ENCODE measurements at places on chromosomes 5 and 9.
A peak's percentile ranks its signal among the peaks of the same experiment; 100 is the strongest.

DNA sequence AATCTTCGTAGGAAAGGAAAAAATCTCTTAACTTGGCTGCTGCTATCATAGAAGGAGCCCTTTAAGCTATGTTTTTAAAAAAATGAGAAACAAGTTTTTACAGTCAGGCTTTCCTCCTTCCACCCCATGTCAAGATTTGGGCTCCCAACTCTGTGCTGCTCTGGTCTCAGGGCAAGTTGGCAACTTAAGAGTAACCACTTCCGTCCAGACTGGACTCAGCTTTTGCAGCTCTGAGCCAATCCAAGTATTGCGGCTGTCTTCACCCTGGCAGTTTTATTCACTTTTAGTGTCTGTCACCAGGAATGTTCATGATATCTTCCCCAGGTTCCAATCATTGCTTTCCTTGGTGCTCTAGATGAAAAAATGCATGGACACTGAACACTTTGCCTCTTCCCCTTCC lies 115.9 kb upstream of the GAS1 start:
- no peak overlapping the region for H3K27ac ChIP-seq
- H3K4me3 ChIP-seq: no peak overlapping the region
- H3K36me3 ChIP-seq: no peaks in the 10 kb centered on the region
- no peaks in the 10 kb centered on the region for H3K27me3 ChIP-seq
- H3K4me1 ChIP-seq: no peaks in the 10 kb centered on the region
- no peak for DNase-seq

DNA sequence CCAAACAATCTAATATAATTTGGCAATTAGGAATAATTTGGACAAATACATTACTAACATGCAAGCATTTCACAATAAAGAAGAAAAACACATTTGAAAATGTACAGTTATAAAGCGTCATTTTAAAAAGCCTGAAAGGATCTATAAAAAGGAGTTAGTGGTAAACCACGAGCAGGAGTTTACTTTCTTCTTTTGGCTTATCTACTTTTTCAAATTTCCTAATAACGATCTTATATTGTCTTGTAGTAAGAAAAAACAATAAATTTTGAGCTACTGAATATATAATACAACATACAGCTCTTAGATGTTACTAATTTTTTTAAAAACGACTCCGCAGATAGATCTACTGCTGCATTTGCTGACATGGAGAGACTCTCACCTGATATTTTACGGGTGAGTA lies 79.9 kb downstream of the SMIM23 start:
- H3K4me1 ChIP-seq: peaks cover 17% of the 10 kb centered on the region
- no peaks in the 10 kb centered on the region for H3K27me3 ChIP-seq
- H3K4me3 ChIP-seq: peak overlapping the region; percentile 9
- no peak overlapping the region for H3K27ac ChIP-seq
- no peak for DNase-seq

DNA sequence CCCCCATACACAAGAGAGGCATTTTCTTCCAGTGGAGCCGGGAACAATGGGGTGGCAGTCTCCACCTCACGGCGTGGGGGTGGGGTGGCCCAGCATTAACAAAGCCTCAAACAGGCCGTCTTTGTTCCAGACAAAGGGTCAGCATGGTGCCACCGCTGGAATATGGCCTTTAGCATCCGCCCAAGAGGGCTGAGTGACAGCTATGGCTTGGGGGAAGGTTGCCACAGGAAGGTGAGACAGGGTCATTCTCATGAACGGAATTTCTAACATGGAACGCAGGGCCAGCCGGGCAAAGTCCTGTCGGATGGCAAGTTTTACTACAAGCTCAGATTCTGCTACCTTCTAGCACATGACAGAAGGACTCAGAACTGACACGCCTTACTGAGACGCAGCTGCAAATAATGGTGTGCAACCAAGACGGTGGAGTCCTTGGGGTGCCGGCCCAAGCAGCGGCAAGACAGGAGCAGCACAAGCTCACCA lies 64.0 kb downstream of the OTULIN start:
- H3K4me1 ChIP-seq: peaks cover 2% of the 10 kb centered on the region
- peaks cover 26% of the 10 kb centered on the region for H3K36me3 ChIP-seq
- H3K4me3 ChIP-seq: no peak overlapping the region
- H3K27ac ChIP-seq: no peak overlapping the region
- no peaks in the 10 kb centered on the region for H3K27me3 ChIP-seq

GRCh38 chr5:153489611-153490010 lies 859 bp upstream of the GRIA1 start:
- DNase-seq: no peak
- no peaks in the 10 kb centered on the region for H3K36me3 ChIP-seq
- H3K27ac ChIP-seq: no peak overlapping the region
- H3K4me3 ChIP-seq: no peak overlapping the region

GRCh38 chr5:109703829-109704228 lies 14.1 kb downstream of the MAN2A1 start:
- H3K27ac ChIP-seq: no peak overlapping the region
- peaks cover 15% of the 10 kb centered on the region for H3K36me3 ChIP-seq
- DNase-seq: no peak
- no peak overlapping the region for H3K4me3 ChIP-seq
- peaks cover 16% of the 10 kb centered on the region for H3K4me1 ChIP-seq

DNA sequence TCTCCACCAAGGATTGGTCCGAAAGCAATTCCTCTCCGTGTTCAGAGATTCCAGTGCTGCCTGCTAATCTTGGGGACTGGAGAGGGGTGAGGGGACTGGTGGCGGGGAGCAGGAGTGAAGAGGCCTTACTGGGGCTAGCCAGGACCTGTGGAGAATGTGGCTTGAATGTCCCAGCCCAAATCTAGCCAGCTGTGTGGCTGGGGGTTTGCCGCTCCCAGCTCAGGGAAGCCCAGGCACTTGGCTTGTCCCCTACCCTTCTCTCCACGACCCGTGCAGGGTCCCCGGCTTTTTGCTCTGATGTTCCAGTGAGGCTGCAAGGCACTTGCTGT lies 2.4 kb downstream of the N4BP3 start:
- H3K4me1 ChIP-seq: peaks cover 35% of the 10 kb centered on the region
- H3K27me3 ChIP-seq: peaks cover 23% of the 10 kb centered on the region
- no peak for DNase-seq
- peak overlapping the region; percentile 67 for H3K4me3 ChIP-seq
- no peaks in the 10 kb centered on the region for H3K36me3 ChIP-seq

DNA sequence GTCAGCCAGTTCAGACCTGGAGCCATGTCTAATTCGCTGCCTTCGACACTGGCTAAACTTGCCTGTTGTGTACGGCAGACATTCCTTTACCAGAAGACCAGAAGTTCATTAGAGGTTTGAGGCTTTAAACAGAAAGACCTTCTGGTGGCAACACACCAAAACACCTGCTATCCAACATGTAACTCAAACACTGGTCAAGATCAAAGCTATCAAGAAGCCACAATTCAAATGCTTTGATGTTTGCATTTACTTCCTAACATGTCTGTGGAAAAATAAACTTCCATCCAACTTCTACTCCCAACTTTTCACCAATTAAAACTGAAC lies 91.0 kb upstream of the RETREG1 start:
- no peak for DNase-seq
- no peak overlapping the region for H3K4me3 ChIP-seq
- H3K36me3 ChIP-seq: no peaks in the 10 kb centered on the region
- no peaks in the 10 kb centered on the region for H3K4me1 ChIP-seq
- H3K27me3 ChIP-seq: peaks cover under 1% of the 10 kb centered on the region

DNA sequence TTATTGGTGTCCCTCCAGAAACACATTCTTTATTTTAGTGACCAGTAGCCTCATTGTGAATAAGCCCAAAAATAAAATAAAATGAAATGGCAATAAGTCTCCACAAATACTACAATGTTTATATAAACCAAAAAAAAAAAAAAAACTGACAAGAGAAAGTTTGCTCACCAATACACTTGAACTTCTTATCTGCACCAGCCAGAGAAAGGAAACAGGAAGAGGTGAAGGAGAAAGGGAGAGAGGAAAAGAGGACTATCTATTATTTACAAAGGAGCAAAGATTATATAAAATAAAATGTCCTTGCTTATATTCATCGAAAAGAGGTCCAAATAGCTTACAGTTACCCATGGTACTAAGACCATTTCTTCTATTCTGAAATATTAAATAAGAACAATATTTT lies 176.4 kb upstream of the CCNG1 start:
- no peaks in the 10 kb centered on the region for H3K27me3 ChIP-seq
- DNase-seq: no peak
- H3K27ac ChIP-seq: no peak overlapping the region
- H3K36me3 ChIP-seq: no peaks in the 10 kb centered on the region
- H3K4me3 ChIP-seq: no peak overlapping the region

DNA sequence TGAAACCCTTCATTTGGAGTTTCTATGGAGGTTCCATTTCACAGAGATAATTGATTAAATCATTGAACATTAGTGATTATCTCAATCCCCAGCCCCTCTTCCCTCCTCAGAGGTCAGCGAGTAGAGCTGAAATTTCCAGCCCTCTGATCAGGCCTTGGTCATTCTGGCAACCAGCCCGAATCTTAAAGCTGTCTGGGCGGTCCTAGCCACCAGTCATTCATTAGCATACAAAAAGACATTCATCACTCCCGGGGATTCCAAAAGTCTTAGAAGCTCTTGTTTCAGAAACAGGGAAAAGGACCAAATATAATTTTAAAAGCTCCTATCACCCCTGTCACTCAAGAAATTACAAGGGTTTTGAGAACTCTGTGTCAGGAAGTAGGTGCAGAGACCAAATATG lies 41.3 kb downstream of the ZNF474 start:
- H3K27me3 ChIP-seq: no peaks in the 10 kb centered on the region
- H3K36me3 ChIP-seq: no peaks in the 10 kb centered on the region
- H3K4me3 ChIP-seq: no peak overlapping the region
- no peaks in the 10 kb centered on the region for H3K4me1 ChIP-seq
- no peak for DNase-seq
